ENCODE measurements at places on chromosomes 4 and X.

- no peak for DNase-seq
These were observed 810.1 kb downstream of the FAT4 start for GRCh38 chr4:126124818-126125217.

GRCh38 chrX:71225009-71225408 is 2.0 kb downstream of the GJB1 start:
- no peak for DNase-seq

DNA sequence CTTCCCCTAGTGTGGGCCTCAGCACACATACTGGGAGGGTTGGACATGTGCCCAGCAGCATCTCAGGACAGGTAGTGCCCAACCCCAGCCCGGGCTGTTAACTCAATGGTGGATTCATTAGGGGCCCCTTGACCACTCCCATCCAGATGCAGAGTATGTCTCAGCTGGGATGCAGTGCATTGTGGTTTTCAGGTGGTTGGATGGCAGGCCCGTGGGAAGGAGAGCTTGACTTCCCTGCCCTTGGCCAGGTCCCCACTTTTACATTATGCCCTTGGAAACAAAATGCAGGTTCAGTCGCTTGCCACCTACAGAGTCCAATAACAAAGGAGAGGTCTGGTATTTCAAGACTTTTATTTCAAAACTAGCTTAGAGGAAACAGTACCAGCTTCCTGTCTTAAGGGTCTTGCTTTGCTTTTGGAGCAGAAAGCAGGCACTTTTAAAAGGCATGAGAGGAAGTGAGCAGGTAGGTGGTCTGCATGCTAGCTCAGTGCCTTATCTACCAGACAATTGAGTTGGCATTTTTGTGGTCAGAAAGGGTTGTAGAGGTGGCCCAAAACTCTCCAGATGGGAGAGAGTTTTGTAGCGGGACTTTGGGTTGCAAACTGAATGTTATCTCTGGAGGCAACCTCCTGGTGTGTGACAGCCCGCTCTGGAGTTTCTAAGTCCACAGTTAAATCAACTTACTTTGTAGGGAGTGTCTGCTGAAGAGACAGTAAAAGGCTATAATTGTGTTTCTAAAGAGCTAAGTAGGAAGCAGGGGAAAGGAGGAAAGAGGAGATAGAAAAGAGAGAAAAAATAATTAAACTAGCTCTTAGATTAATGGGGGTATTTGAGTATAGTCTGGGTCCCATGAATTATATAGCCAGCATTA is 171.0 kb downstream of the GALNTL6 start:
- DNase-seq = no peak

DNA sequence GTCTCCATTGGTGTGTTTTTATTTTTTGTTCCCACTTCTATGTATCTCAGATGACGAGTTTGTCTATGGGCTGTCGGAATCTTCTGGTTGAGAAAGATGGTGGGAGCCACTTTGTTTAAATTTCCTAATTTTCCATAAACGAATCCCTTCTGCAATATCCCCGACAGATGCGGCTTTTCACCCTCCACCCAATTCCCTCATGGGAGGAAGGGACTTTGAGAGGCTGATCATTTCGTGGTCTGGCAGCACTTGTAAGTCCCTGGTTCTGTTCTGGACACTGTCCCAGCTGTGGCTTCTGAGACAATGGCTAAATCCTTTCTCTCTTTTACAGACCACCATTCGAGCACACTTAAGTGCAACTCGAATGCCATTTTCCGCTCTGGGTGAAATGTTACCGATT is 72.2 kb upstream of the PUDP start:
- no peak for DNase-seq

GRCh38 chr4:157221895-157222770 is 1.6 kb downstream of the GRIA2 start:
- DNase-seq = no peak
